ENCODE measurements at places on chromosomes 5 and 9. TPM values are rescaled to one million over a fixed set of nuclear protein-coding genes. Genes with fewer than 3 reads are reported as not detected.

DNA sequence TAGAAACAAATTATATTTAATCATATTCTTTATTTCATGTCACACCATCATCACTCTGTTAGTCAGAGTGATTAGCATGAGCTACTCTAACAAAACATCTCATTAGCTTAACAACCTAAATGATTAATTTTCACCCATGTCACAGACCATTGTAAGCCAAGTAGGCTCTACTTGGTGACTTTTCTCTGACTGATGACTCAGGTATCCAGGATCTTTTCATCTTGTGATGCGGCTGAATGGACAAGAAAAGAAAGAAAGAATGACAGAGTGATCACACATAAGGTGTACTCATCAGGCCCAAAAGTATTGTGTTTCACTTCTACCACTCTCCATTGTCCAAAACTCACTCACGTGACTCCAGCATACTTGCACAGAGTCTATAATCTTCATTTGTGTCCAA, 299.3 kb downstream of the ANXA1 start:
- no peaks in the 10 kb centered on the region for H3K27me3 ChIP-seq
- no peak overlapping the region for H3K27ac ChIP-seq
- H3K36me3 ChIP-seq, result no peaks in the 10 kb centered on the region

The ZNF484 gene
- 13.7 TPM for total RNA-seq

The CYLC2 gene
- not detected for total RNA-seq

- no peak overlapping the region for H3K27ac ChIP-seq
- H3K27me3 ChIP-seq, result no peaks in the 10 kb centered on the region
- DNase-seq, result no peak
These were observed 57.4 kb downstream of the DAP start for GRCh38 chr5:10703676-10704075.

DNA sequence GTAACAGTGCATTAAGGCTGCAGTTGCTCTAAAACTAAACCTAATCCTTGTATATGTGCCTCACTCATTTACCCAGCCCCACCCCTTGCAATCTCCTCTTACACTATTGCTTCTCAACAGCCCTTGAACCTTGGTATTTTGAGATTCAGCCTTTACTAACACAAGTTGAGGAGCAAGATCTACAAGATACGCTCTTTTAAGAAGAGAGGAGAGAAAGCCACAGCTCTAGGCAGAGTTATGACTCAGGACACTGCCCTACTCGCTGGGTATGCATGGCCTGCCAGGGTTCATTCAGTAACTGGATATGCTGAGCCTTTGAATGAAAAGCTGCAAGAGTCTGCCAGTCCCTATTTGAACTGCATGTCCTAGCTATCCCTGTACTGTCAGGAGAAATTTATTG, 219.5 kb downstream of the PCSK5 start:
- DNase-seq, result no peak
- no peaks in the 10 kb centered on the region for H3K27me3 ChIP-seq
- no peaks in the 10 kb centered on the region for H3K4me1 ChIP-seq
- no peaks in the 10 kb centered on the region for H3K36me3 ChIP-seq

DNA sequence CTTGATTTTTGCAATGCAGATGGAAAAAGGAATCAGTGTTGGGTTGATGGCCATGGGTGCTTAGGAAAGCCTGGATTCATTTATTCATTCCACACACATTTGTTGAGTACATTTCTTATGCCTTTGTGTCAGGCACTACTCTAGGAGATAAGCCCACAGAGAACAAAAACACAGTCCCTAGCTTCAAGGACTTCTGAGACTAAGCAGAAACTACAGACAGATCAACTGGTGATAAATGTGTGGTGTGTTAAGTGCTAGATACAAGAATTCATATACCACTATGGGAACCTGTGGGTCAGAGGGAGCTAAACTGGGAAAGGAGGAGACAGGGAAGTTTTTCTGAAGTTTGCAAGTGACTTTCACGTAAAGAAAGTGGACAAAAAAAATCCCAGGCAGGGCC, 119.9 kb downstream of the CEMIP2 start:
- no peak for DNase-seq
- H3K27me3 ChIP-seq, result no peaks in the 10 kb centered on the region
- no peak overlapping the region for H3K27ac ChIP-seq
- no peaks in the 10 kb centered on the region for H3K36me3 ChIP-seq
- H3K4me3 ChIP-seq, result no peak overlapping the region

- H3K27me3 ChIP-seq, result no peaks in the 10 kb centered on the region
- H3K36me3 ChIP-seq, result no peaks in the 10 kb centered on the region
- no peaks in the 10 kb centered on the region for H3K4me1 ChIP-seq
- no peak overlapping the region for H3K4me3 ChIP-seq
- H3K27ac ChIP-seq, result no peak overlapping the region
- no peak for DNase-seq
These were observed 352.4 kb downstream of the ARRDC3 start for GRCh38 chr5:91030521-91031401.

DNA sequence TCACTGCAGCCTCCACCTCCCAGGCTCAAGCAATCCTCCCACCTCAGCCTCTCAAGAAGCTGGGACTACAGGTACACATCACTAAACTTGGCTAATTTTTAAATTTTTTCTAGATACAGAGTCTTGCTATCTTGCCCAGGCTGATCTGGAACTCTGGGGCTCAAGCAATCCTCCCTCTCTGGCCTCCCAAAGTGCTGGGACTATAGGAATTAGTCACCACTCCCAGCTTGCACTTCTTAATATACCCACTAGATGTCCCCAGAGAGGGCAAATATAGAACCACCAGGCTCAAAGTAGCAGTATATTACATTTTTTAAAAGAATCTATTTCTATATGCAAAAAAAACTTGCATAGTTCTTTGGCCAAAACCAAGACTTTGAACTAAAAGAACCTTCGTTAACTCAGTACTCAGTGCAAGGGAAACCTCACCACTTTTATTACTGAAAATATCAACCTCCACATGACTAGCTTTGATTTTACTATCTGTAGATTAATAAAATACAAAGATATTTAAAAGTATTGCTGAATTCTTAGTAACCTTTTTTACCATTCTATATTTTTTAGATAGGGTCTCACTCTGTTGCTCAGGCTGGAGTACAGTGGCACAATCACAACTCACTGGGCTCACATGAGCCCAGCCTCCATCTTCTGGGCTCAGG, 25.8 kb upstream of the HSD17B3 start:
- peak; percentile 55 for DNase-seq
- no peaks in the 10 kb centered on the region for H3K36me3 ChIP-seq
- no peaks in the 10 kb centered on the region for H3K4me1 ChIP-seq
- H3K27ac ChIP-seq, result no peak overlapping the region
- no peaks in the 10 kb centered on the region for H3K27me3 ChIP-seq
- no peak overlapping the region for H3K4me3 ChIP-seq

The PDZD2 gene
- 2.7 TPM for total RNA-seq

- no peaks in the 10 kb centered on the region for H3K27me3 ChIP-seq
- H3K4me1 ChIP-seq, result no peaks in the 10 kb centered on the region
- DNase-seq, result no peak
- H3K4me3 ChIP-seq, result no peak overlapping the region
These were observed 65.2 kb downstream of the MCCC2 start for GRCh38 chr5:71652349-71652748.

The MYMK gene
- not detected for total RNA-seq
